Astrocyte (in vitro differentiated cells and primary cell): ENCODE measurements at places on chromosomes 16 and 17.
A peak's percentile ranks its signal among the peaks of the same experiment; 100 is the strongest.

DNA sequence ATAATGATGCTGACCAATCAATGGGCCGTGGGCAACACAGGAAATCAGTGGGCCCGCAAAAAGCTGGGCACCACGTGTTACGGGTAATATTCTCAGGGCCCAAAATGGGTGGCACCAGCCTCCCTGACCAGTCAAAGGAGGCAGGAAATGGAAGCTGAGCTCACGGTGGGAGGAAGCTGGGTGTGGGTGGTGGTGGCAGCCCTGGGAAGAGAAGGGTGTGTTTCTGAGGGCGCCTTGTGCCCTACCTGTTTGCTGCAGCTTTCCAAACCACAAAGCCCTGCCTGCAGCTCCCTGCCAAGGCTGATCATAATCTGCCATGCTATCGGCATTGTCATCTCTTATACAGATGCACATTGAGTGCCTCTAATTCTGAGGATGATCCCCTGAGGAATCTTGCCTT lies 457.9 kb downstream of the SLC39A11 start:
- no peak for DNase-seq

GRCh38 chr16:50539053-50539695 lies 9.0 kb upstream of the NKD1 start:
- no peak for DNase-seq

DNA sequence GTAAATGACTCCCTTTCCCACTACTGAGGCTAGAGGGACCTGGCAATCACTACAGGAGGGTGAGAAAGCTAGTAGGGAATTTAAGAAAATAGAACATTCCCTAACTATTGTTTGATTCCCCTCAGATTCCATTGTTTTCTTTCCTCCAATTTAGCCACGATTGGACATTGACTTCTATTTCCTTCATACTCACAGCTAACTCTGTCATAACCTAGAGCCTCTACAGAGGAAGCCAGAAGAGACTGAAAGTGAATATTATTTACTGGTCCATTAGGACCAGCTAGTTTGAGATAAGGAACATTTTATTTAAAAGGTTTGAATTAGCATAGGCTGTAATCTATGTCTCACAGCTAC lies 14.9 kb downstream of the SNF8 start:
- no peak for DNase-seq

DNA sequence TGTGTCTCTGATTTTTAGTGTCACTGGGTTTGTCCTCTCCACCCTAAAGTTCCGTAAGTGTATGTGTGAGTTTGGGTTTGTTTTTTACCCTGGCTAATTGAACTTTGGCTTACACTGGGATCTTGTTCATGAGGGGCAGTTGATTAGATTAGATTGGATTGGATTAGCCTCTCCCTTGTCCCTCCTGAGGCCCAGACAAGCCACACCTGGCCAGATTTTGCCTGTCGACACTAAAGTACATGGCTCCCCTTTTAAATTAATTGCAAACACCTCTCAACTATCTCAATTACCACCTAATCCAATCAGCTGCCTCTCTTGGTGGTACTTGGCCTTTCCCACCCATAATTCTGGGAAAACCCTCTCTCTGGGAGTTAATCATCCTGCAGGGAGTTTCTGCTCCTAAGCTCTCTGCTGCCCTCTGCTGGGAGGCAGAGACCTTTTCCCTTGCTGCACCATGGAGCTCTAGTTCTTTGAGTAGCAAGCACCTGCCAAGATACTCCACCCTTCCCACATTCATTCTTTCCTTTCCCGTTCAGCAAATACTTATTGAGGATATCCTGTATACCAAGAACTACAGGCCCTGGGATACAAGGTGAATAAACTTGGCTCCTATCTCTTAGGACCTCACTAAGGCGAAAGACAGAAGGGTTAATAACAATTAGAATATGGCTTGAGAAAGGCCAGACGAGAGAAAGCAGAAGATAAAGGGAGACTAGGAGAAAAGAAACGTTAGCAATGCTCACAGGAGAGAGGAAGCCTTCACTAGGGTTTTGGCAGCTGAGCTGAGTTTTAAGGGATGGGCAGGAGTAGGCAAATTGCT lies 60.0 kb upstream of the MPHOSPH6 start:
- DNase-seq = peak; percentile 32

- DNase-seq = no peak
Observed at GRCh38 chr17:81337476-81337879, 42.4 kb upstream of the SLC38A10 start.

DNA sequence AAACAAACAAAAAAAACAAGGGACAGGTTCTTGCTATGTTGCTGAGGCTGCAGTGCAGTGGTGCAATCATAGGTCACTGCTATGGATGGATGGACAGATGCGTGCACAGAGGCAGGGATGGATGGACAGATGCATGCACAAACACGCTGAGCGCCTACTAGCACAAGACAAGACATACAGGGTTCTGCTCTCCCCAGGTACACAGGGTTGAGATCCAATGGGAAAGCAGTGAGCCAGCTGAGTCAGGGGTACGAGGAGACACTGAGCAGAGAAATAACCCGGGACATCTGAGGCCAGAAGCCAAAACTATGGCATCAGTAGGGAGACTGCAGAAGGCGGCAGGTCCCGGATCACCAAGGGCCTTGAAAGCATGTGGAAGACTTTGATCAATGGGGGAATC lies 6.2 kb downstream of the IL32 start:
- no peak for DNase-seq
